ENCODE measurements at places on chromosomes 12 and 14.

- DNase-seq = no peak
Measured at GRCh38 chr14:52780893-52781292, 10.5 kb downstream of the GNPNAT1 start.

- DNase-seq = no peak
Measured at GRCh38 chr12:113134071-113134470, 1.5 kb downstream of the RASAL1 start.

- no peak for DNase-seq
Measured at GRCh38 chr14:62244221-62244620, 482.0 kb downstream of the SNAPC1 start.

DNA sequence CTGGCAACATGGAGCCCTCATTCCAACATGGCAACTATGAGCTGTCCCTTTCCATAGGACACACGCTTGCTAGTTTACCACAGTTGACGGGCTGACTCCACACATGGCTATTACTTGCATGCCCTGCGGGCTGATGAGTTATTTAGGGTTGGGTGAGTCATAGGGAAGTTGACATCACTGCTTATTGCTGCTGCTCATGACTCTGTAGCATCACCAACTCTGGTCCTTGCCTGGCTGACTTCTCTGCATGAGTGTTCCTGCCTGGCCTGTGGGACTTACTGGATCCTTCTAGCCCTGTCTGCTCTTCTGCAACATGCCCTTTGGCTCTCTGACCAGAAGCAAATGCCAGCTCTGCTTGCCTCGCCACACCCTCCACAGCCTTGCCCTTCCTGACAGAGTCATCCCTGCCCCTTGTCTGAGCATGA is 199.5 kb downstream of the ANO6 start:
- DNase-seq = no peak

DNA sequence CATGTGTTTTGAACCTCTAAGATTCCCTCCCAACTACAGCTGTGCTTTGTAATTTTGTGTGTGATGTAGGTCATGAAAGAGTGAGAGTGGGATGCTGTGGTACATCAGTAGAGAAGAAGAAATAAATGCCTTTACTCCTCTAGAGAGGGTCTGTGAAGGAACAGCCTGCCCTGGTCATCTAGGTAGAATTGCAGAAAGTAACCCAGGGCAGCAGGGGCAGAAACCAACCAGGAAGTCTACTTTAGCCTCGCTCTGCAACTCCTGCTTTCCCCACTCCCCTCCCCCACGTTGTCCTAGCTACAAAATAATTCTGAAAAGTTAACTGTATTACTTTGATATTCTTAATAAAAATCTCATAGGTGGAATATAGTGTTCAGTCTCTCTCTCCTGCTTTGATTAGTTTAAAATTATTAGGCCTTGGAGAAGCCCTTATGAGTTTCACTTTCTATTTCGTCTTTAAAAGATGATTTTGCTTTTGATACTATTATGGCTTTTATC is 7.5 kb downstream of the TBK1 start:
- DNase-seq = no peak

DNA sequence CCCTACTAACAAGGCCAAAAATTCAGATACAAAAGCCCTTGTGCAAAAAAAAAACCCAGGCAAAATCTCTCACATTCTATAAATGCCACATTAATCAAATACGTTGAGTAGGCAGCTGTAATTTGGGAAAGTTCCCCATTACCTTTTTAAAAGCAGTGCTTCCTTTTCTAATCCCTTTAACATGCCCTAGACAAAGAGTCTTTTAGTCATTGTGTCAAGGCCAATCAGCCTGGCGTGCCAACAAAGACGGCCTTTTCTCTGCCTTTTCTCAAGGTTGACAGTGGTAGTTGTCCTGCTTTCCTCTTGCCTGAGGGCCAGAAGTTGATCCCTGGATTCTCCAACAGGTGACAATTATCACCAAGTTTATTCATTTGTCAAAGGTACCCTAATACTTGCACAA is 62.5 kb upstream of the METAP2 start:
- DNase-seq = no peak

DNA sequence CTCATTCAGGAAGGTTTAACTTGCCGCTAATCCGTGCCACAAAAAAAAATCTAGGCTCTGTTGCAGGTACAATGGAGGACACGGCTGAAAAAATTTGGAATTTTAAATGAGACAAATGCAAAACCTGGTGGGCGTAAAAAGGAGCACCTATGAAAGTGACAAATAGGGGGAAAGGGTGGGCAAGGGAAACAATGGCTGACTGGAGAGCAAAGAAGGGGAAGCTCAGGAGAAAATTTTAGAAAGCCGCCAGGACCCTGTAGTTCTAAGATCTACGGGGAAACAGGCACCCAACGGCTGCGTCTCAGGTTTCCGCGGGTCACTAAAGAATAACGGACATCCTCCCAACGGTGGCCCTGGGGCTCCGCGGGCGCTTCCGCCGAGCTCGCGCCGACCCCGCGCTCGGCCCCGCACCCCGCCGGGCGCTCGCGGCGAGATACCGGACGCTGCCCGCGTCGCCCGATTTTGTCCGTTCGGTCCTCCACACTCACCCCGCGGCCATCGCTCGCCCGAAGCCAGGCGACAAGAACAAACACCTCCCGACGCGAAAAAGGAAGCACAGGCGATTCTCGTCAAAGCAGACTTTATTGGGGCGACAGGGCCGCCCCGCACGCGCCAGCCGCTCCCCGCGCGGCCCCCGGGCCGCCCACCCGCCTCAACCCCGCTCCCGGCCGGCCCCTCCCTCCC is 1.1 kb upstream of the YY1 start:
- no peak for DNase-seq

DNA sequence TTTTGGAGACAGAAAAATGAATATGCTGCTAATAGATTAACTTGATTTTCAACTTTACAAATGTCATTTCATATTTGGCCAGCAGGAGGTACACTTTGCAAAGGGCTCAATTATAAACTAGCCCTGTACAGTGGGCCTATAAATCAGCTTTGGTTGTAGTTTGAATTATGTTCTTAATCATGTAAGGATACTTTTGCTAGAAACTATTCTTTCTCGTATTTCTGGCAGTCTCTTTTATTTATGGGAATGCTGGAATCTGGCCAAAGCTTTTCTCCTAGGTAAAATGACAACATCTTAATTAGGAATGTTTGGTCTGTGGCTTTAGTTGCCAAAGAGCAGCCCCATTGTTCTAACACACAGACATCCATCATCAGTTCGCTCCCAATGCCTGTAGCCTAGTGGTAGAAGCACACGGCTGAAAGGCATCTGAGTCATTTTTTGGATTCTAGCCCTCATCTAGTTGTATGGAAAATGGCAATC is 1322.3 kb upstream of the SEL1L start:
- DNase-seq = no peak
